PC-9 (cell line): ENCODE measurements at places on chromosomes 7 and 10. TPM values are rescaled to one million over a fixed set of nuclear protein-coding genes. Genes with fewer than 3 reads are reported as not detected.

AKR1B1 gene
- 1,009 and 1,328 TPM in 2 replicates for total RNA-seq

SFRP4 gene
- total RNA-seq = not detected in 2 replicates

SAP25 gene
- total RNA-seq = 11.0 and 15.3 TPM in 2 replicates

TMEM209 gene
- total RNA-seq = 20.0 and 30.8 TPM in 2 replicates

SFTPA1 gene
- total RNA-seq = not detected in 2 replicates

CRPPA gene
- total RNA-seq = 8.0 and 9.2 TPM in 2 replicates

DNA sequence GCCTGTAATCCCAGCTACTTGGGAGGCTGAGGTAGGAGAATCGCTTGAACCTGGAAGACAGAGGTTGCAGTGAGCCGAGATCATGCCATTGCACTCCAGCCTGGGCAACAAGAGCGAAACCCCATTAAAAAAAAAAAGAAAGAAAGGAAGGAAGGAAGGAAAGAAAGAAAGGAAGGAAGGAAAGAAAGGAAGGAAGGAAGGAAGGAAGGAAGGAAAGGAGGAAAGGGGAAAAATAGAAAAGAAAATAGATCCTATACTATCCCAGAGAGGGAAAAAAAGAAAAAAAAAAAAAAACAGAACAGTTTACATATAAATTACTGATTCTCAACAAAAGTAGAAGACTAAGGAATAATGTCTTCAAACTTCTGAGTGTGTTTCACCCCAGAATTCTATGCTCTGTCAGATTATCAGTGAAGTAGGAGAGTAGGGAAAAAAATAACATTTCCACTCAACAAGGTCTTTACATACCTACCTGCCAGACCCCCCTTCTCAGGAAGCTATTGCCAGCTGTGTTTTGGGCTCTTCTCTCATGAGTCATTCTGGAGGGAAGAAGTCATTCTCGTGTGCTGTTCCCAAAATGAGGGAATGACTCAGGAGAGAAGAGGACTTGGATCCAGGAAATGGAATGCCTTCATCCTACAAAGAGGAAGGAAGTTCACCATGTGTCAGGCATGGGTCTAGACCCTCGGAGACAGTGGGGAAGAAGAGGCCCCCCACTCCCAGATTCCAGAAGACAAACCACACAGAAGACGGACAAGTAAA, 20.9 kb downstream of the RGS10 start:
- peak; percentile 3 for DNase-seq

GRCh38 chr7:131231381-131232220, 96.1 kb upstream of the MKLN1 start:
- DNase-seq = no peak

DNA sequence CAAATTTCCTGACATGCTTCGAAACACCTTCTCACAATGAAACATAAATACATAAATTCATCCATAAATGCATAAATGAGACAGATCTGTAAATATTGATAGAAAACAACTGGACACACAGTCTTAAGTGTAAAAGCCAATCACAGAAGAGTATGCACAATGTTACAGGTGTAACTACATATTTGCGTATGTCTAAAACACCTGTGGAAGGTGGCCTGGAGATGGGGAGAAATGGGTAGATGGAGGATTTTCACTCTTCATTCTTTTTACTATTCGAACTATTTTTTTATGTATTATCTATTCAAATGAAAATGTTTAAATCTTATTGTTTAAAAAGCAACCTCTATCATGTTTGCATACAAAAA, 860 bp downstream of the IQUB start:
- DNase-seq = no peak

GRCh38 chr7:131076711-131077181, 250.9 kb upstream of the MKLN1 start:
- DNase-seq = no peak

DNA sequence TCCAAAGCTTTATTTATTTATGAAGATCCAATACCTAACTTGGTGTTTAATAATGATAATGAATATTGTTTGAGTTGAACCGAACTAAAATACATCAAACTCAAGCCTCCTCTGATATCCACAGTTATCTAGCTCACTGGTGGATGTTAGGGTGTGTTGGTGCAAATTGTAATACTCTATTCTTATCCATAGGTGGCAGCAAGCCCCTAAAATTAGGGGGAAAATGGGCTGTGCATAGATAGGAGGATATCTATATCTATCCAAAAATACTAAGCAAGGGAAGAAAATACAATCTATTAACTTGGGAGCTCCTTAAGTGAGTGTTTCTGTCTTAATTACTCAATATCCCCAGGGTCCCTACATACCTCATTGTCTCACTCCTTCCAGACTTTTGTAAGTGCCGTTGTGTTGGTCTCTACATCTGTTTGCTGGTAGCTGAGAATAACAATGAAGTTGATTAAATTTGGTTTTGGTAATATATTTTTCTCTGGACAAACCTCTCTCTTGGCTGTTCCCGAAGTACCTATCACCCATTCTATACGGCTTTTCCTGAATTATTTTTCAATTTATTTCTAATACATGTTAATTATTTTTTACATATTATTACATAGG, 55.0 kb upstream of the VWDE start:
- DNase-seq = peak; percentile 17
